ENCODE measurements at places on chromosomes 6 and 20.

DNA sequence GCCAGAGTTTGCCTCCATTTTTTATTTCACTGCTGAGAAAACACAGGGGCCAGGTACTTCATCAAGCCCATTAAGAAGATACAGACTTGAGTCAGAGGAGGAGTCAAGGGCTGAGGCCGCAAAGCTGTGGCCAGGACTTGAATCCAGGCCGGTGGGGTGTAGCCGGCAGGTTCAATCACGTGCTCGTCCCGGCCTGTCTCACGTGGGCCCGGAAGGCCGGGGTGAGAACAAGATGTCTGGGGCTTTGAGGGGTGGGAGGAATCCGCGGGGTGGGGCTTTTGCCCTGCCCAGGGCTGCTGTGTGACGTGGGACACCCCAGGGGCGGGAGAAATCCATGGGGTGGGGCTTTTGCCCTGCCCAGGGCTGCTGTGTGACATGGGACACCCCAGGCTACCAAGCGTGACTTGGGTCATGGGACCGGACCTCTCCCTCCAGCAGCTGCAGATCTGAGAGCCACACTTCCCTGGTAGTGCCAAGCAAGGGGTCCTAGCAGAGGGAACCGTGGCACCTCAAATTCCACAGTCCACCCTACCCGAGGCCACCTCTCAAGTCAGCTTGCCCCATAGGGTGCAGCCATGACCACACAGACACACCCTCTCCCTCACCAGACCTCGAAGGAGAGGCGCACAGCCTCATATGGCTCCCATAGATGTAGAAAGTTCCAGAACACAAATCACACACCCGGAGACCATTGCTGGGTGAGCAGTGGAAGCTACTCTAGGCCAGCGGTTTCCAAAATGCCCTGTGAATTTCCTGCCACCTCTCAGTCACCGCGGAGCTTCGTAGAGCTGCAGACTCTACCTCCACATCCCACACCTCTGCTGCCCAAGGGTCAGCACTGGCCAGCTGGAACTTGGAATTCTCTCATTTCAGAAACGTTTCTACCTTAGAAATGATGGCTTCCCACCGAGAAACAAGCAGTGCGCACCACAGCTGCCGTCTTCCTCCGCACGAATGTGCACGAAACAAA, 156.1 kb downstream of the DLL1 start:
- no peak for DNase-seq

GRCh38 chr6:148195511-148195910, 147.1 kb upstream of the SASH1 start:
- no peak for DNase-seq

DNA sequence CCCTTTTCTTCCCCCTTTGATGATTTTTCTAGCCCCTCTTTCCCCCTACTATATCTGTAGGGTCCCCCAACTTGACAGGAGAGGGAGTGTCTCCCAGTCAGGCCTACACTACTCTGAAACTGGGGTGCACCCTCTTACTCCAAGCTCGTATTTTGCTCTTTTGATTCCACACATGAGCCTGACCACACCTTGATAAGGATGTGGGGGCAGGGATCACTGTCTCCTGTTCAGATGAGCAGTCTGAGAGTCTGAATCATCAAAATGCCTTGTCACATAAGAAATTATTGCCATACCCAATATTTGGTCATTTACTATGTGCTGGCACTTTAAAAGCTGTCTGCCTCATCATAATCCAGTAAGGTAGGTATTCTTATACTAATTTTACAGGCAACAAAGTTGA, 15.9 kb downstream of the PNPLA1 start:
- DNase-seq: no peak

DNA sequence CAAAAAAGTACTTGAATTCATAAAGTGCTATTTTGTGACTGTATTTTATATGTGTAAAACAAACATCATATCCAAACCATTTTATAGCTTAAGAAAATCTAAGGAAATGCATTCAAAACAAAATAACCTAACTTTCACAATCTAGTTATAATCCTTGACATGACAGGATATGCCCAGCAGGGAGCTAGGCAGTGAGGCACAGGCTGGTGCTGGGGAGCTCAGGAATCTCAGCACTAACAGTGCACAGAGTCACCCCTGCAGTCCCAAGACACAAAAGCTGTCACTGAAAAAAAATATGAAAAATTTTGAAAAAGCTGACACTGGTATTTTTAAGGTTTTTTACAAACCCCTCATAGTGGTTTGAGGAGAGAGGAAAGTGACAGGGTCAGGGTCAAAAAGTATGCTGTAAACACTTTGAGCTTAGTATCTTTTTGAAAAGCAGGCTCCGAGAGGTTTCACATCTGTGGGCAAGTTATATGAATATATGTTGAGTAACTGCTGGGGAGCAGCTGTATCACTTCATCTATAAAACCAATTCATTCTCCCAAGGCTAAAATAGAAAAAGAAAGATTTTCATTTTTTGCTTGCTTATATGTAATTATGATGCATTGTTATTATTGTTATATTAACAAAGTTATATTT, 24.1 kb downstream of the LGSN start:
- no peak for DNase-seq

- DNase-seq: no peak
Measured at GRCh38 chr6:157732007-157732406, 91.0 kb upstream of the SNX9 start.

- no peak for DNase-seq
Measured at GRCh38 chr6:166611631-166612030, 15.4 kb downstream of the RPS6KA2 start.

DNA sequence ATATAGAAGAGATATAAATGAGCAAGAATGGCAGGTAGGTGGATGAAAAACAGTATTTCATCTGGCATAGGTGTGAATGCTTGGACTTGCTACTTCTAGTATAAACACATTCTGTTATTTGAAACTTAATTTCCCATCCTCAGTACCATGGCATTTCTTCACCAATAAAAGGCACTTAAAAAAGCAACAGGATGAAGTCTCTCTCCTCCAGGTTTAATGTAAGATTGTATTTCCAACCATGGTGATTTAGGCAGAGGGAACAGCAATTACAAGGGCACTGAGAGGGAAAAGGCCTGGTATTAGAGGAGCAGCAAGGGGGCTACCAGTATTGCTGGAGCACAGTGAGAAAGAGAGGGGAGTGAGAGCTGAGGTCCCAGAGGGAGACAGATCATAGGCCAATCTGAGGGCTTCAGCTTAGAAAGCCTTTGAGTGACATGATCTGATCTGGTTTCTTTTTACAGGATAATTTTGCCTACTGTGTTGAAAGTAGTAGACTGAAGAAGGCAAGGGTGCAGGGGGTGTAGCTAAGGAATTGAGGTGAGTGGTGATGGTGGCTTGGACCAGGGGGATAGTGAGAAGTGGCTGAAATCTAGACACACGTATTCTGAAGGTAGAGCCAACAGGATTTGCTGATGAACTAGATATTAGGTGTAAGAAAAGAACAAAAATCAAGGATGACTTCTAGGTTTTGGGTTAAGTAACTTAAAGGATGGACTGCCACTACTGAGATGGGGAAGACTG, 67.8 kb upstream of the SMIM29 start:
- DNase-seq: no peak

All from activated CD4-positive, alpha-beta T cell treated with anti-CD3 and anti-CD28 coated beads, Interleukin-2, amount 50 U/mL, for 24 hours (primary cell).